ENCODE measurements at places on chromosomes 11 and 22.
A peak's percentile ranks its signal among the peaks of the same experiment; 100 is the strongest.

GRCh38 chr11:64877390-64878222 is 815 bp downstream of the EHD1 start:
- no peak for DNase-seq

- no peak for DNase-seq
Measured at GRCh38 chr11:72561856-72562255, 112.4 kb downstream of the PDE2A start.

- DNase-seq: no peak
Measured at GRCh38 chr22:29821291-29822016, 16.6 kb downstream of the ASCC2 start.

DNA sequence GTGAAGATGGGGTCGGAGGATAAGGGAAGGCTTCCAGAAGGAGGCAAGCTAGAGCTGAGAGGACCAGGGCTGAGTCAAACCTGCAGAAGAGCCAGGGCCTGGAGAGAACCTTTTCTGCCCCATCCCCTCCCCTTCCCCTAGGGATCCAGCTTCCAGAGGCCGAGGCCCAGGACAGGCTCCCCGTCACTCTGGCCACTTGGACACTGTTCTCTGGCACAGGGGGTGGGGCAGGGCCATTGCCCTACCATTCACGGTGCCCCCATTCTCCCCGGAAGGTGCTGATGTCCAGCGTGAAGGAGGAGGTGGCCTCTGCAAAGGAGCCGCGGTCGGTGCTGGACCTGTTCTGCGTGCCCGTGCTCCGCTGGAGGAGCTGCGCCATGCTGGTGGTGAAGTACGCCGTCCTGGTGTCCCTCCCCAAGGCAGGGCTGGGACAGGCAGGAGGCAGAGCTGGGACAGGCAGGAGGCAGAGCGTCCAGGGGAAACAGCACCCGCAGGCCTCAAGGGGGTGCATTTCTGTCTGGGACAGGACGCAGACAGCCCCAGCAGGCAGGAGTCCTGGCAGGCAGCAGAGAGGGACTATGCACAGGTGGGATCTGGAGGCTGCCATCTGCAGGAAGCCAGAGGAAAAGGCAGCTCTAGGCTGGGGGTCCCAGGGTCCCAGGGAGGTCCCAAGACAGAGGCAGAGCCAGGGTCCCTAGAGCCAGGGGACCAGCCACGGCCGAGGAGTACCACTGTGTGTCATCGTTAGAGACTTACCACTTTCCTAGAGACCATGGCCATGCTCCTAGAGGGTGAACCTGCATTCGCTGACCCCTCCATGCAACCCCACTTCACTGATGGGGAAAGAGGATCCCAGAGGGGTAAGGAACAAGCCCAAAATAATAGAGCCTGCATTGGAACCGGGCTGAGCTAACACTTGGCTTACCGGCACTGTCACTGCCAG is 25.8 kb upstream of the SLC22A12 start:
- no peak for DNase-seq

DNA sequence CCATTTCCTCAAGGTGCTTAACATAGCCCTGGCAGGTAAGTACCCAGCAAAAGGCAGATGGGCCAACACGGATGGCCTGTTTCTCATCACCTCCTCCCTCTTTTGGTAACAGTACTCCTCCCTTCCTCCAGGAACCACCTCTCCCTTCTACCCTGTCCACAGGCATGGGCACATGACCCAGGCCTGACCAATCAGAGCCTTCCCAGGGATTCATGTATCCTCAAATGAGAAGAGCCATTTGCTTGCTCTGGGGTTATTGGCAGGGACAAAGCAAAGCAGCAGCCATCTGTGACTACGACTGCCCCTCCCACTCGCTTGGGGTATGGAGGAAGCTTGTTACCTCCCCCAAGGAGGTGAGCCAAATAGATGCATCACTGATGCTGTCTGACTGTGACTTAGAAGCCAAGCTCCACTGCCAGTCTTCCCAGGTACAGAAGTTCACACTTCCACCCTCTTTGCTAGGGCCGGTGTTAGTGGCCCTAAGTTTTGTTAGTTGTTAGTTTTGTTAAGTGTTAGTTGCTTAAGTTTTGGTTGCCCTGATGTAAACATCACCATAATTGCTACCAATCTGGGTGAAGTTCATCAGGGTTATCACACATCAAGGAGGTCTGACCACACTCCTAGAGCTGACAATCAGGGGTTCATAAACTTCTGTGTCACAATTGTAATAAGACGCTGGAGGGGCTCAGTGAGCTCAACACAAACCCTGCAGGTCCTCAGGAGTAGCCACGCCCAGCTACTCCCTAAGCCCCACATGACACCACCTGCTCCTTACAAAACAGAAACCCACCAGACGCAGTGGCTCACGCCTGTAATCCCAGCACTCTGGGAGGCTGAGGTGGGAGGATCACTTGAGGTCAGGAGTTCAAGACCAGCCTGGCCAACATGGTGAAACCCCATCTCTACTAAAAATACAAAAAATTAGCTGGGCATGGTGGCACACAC is 57.3 kb downstream of the ARFGAP3 start:
- no peak for DNase-seq

DNA sequence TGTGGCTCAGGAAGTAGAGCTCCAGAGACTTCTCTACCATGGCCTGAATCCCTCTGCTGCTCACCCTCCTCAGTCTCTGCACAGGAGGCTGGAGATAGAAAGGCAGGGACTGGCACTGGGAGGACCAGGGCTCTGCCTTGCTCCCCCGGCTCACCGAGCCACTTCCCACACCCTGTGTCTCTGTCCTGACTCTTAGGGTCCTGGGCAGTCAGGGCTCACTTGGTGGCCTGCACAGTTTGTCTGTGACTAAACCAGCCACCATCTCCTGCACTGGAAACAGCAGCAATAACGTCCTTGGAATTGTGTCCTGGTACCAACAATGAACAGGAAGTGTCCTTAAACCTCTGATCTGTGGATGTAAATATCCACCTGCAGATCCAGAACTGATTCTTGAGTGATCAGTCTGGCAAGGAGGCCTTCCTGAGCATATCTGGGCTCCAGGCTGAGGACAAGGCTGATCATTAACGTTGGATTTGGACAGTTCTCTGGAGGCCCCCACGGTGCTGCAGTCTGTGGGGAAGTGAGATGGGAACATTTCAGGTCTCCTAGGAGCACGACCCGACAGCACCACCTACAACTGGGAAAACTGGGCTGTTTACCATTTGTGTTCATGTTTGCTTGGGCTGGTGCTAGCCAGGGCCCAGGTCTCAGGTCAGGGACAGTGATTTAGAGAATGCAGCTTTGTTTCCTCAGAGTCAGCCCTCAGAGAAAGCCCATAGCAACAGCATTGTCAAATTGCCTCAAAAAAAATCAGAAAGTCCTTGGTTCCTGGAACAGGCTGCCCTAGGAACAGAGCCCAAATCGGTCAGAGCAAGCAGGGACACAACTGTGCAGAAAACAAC is 82.5 kb downstream of the ZNF280B start:
- no peak for DNase-seq

GRCh38 chr22:43273902-43274484 is 69.2 kb downstream of the SCUBE1 start:
- DNase-seq: peak; percentile 8

DNA sequence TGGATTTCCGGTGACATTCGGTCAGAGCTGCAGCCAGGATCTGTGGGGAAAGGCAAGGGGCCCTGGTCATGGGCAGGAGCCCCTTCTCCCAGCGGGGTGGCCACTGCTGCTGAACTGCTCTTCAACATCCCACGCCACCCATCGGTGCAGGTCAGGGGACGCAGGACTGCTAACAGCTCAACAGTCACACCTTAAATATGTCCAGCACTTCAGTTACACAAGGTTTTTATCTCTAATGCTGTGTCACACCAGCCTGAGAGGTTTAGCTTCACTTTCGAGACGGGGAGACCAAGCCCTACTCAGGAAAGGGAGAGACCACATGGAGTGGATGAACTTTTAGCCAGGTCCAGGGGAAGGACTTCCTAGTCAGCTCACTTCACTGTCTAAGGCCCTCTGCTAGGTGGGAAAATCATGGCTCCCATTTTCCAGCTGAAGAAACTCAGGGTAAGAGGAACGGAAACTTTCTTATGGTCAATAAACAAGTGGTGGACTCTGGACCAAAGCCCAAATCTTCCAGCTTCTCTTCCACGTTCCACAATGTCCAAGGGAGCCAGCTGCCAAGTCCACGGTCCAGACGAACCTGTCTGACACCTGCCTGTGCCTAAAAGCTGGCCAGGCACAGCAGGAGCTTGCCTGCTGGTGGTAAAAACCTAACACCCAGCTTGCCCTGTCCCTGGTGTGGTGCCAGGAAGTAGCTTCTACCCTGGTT is 21.0 kb upstream of the CHADL start:
- no peak for DNase-seq

DNA sequence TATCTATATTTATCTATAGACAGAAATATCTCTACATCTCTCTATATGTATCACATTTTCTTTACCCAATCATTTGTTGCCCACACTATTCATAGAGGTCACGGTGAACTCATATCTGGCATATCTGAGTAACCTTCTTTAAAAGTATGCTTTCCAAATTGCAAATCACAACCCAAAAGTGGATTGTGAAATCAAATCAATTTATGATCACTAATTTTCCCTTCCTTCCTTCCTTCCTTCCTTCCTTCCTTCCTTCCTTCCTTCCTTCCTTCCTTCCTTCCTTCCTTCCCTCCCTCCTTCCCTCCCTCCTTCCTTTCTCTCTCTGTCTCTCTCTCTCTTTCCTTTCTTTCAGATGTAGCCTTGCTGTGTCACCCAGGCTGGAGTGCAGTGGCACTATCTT is 448.0 kb upstream of the CCDC90B start:
- no peak for DNase-seq

GRCh38 chr11:27716835-27717234 is 16.6 kb upstream of the BDNF start:
- DNase-seq: no peak

- no peak for DNase-seq
Measured at GRCh38 chr22:33022231-33022630, 36.0 kb downstream of the SYN3 start.

- DNase-seq: no peak
Measured at GRCh38 chr11:17612221-17613188, 65.4 kb downstream of the OTOG start.

DNA sequence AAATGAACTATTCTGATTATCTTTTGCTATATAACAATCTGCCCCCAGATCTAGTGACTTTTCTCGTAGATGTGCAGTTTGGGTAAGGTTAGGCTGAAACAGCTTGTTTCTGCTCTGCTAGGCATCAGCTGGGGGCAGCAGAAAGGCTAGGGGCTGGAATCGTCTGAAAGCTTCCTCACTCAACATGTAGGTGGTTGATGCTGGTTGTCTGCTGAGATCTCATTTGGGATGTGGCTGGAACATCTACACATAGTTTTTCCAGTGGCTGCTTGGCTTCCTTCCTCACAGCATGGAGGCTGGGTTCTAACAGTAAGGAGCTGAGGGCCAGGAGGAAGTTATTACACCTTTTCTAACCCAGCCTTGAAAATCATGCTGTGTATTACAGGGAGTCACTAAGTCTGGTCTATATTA is 30.2 kb downstream of the USP47 start:
- DNase-seq: no peak

GRCh38 chr22:25643232-25644000 is 78.9 kb downstream of the GRK3 start:
- no peak for DNase-seq

- DNase-seq: no peak
Measured at GRCh38 chr11:1509626-1510255, 23.2 kb upstream of the MOB2 start.

GRCh38 chr22:30649430-30650007 is 13.9 kb downstream of the SLC35E4 start:
- peak; percentile 55 for DNase-seq
